ENCODE measurements at places on chromosomes 2 and 18.

DNA sequence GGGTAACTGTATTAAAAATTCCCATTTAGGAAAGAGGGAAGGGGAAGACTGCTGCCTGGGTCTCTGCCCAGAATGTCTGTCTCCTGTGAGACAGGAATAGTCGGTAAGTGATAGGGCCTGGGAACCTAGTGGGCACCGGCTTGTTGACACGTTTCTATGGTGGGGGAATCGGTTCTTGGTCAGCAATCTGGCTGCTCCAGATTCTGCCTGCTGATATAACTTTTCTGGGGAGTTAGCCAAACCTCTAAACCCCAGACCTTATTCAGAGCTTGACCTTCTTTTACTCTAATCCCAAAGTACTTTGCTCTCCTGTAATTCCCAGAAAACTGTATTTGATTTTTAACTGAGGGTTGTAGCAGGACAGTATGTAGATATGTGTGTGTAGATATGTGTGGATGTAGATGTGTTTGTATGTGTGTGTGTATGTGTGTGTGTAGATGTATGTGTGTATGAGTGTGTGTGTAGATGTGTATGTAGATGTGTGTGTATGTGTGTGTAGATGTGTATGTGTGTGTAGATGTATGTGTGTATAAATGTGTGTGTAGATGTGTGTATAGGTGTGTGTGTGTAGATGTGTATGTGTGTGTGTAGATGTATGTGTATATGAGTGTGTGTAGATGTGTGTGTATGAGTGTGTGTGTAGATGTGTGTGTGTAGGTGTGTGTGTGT, 61.8 kb upstream of the TXNDC2 start:
- no peak for DNase-seq

- no peak for DNase-seq
These were observed 66.5 kb downstream of the ABI2 start for GRCh38 chr2:203394519-203395227.

- no peak for DNase-seq
These were observed 42.1 kb downstream of the RAPH1 start for GRCh38 chr2:203492965-203493364.

GRCh38 chr2:25473758-25474340, 132.1 kb upstream of the DNMT3A start:
- DNase-seq, result no peak

GRCh38 chr2:195575016-195575415, 82.0 kb upstream of the SLC39A10 start:
- no peak for DNase-seq

DNA sequence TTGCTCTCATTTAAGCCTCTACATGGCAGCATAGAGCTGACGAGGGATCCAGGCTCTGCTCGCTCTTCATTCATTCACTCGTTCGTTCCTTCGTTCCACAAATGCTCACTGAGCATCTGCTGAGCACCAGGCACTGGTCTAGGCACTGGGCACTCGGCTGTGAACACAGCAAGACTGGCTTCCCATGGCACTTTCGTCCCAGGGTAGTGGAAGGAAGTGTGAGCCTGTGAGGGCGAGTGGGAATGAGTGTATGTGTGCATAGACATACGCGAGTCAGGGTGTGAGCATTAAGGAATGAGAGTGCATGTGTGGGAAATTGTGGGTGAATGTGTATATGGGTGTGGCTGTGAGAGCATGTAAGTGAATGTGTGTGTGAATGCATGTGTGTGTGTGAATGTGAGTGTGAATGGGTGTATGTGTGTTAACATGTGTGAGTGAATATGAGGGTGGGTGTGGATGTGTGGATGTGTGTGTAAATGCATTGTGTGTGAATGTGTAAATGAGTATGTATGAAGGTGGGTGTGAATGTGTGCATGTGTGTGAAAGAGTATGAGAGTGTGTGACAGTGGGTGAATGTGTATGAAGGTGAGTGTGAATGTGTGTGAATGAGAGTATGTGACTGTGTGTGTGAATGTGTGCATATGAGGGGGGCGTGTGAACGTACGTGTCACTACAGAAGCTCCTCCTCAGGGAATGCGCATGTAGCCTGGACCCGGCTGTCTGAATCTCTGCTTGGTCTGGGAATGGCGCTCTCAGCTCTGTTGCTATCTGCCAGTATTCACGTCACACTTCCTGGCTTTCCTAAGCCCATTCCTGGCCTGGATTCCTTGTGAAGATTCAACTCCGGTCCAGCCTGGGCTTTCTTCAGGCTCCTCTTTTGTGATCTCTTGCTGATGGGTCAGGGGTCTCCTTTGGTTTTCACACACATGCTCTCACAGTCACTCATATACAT, 28.8 kb downstream of the SNORC start:
- DNase-seq, result no peak

DNA sequence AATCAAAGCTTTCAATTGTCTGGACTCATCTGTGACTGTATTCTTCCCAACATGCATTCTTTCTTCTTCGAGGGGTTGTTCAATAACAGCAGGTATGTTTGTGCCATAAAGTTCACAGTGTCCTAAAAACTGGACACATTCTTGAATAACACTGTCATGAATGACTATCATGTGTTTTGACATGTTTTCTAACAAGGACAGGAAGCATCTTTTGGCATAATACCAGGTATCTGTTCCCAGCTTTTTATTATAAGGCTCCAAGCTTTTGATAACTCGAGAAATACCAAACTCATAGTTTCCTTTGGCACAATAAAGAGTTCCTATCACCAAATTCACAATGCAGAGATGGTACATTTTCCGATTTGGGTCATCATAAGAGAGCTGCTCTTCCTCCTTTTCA, 224.2 kb downstream of the AGPS start:
- DNase-seq, result no peak

DNA sequence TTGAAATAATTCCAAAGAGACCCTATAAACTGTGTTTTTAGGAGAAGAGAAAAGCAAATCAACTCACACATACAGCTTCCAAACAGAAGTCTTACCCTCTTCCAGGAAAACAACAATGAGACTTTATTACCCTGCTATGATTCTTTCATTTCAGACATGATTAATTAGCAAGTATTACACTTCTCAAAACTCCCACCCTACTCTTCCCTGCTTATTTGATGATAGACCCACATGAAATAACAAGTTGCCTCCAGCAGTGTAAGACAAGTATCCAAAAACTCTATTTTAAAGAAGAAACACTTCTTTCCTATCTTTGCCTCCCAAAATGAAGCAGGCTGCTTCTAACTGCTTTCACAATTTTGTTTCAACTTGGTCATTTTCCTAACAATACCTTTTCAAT, 4.1 kb downstream of the FIGN start:
- no peak for DNase-seq

DNA sequence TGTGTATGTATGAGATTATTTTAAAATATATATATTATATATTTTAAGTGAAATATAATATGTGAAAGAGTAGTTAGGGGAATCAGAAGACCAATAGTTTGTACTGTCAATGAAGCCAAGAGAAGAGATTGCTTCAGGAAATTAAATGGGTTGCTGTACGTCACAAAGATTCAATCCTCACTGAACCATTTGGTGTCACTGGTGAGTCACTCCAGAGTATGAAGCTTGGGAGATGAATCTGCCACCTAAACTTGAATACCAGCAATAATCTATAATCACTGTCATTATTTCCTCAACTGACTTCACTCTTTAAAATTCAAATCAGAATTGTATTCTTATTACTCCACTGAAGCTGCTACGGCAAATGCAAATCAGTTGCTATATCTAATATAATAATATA, 41.9 kb upstream of the SCN9A start:
- no peak for DNase-seq

DNA sequence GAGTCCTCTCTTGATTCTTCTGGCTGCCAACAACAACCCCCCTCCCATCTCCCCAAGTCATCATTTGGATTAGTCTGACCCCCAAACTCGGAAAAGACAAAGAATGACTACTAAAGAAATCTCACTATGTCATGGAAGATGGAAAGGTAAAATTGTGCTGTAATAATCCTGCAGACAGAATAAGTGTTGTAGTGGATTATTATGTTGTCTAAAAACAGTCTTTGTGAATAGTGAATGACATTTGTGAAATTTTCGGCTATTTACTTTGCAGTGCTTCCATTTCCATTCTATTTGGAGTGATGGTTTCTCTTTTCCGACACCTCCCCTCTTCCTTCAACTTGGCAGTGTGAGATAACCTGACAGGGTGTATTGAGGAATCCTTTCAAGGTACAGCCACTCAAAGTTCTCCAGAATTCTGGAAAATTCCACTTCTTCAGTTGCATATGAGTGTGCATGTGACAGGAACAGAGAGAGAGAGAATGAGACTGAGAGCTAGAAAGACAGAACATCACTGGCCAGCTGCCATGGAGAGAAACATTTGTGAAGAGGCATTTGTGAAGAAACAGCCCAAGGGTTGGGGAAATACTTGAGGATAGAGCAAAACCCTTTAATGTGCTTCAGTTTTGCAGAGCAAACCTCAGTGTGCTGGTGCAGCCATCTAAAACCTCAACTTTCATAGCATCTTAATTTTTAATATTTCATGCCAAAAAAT, 141.9 kb upstream of the DLX2 start:
- DNase-seq, result no peak

GRCh38 chr2:239114119-239114581, 266.3 kb downstream of the TWIST2 start:
- DNase-seq, result no peak

- DNase-seq, result no peak
These were observed at the start of gene RNF152 for GRCh38 chr18:61892683-61893308. RNF152 (minus strand) TSS chr18:61893007; CDS start chr18:61816463, 76,544 bp downstream.

- no peak for DNase-seq
These were observed 2.7 kb downstream of the VSNL1 start for GRCh38 chr2:17543131-17543660.

DNA sequence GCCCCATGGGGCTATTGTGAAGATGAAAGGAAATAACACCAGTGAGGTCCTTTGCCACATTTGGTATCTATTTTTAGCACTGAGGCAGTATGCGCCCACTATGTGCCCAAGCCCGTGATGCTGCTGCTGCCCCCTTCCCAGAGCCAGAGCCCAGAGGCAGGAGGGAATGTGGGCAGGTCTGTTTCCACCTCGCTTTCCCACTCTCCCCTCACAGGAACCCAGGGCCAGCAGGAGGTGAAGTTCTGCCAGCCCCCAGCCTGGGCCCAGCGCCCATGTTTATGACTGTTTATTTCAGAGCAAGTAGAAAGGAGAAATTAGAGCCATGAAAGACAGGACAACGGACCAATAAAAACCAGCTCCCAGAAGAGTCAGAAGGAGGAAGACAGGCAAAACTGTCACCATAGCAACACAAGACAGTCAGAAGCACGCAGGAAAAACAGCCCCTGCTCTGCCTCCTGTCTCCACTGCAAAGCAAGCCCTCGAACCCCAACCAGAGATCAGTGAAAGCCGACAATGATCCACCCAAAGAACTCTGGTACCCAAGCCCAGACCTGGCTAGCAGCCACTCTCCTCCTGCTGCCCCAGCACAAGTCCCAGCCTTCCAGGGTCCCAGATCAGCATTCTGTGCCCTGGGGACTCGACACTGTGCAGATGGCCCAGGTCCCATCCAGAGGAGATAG, 1.4 kb downstream of the CYRIA start:
- DNase-seq, result no peak

GRCh38 chr2:199968126-199968525, 12.7 kb downstream of the MAIP1 start:
- DNase-seq, result no peak

GRCh38 chr2:201049455-201049854, 22.0 kb downstream of the HYCC2 start:
- no peak for DNase-seq

GRCh38 chr2:237431837-237432236, 17.9 kb upstream of the COL6A3 start:
- DNase-seq, result no peak

DNA sequence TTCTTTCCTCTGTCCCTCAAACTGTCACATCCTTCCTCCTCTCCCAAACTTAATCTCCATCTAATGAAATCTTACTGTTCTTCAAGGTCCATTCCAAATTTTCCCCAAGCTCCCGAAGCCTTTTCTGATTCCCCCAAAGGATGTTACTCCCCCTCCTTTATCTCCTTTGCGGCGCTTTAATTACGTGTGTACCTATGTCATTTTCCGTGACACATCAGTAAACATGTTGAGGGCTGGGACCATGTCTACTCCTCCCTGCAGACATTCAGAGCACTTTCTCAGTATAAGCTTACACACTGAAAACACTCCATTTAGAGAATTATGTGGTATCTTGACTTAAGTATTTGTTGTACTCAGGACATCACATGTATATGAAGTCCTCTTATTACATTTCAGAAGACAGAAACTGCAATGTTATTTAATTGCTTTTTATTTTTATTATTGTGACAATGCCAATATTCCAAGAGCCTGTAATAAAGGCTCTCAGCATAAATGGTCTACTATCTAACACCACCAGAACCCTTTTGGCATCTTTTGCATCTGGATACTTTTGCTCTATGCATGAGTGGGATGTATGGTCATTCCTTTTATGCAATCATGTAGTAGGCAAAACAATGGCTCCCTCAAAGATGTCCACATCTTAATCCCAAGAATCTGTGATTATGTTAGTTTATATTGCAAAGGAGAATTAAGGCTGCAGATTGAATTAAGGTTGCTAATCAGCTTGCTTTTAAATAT, 1.8 kb downstream of the NMI start:
- DNase-seq, result no peak

- no peak for DNase-seq
These were observed 189.1 kb downstream of the FSHR start for GRCh38 chr2:48965204-48965603.

GRCh38 chr18:54263904-54264336, 5.4 kb upstream of the POLI start:
- no peak for DNase-seq

DNA sequence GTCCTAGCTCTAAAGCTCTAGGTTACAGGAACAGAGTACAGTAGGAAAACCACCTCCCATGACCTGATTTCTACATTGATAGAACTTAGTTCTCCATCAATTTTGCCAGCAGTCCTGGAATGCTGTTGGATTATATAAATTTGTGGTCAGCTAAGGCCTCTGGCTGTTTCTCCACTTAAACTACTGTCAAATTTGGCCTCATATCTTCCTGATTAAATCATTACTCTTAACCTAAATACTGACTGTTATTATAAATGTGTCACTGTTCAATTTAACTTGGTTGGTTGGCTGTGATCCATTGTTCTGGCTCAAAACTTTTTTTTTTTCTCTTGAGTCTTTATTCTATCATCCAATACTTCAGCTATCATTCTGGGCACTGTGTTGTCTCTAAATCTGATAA, 71.2 kb downstream of the TGFA start:
- DNase-seq, result no peak

- DNase-seq, result no peak
These were observed 118.1 kb upstream of the LHCGR start for GRCh38 chr2:48873666-48874065.

- no peak for DNase-seq
These were observed 202.8 kb upstream of the COPS8 start for GRCh38 chr2:236882930-236883329.
